ENCODE measurements at places on chromosomes 3 and 15.

GRCh38 chr3:186182850-186183249 is 74.0 kb upstream of the ETV5 start:
- no peak for DNase-seq

DNA sequence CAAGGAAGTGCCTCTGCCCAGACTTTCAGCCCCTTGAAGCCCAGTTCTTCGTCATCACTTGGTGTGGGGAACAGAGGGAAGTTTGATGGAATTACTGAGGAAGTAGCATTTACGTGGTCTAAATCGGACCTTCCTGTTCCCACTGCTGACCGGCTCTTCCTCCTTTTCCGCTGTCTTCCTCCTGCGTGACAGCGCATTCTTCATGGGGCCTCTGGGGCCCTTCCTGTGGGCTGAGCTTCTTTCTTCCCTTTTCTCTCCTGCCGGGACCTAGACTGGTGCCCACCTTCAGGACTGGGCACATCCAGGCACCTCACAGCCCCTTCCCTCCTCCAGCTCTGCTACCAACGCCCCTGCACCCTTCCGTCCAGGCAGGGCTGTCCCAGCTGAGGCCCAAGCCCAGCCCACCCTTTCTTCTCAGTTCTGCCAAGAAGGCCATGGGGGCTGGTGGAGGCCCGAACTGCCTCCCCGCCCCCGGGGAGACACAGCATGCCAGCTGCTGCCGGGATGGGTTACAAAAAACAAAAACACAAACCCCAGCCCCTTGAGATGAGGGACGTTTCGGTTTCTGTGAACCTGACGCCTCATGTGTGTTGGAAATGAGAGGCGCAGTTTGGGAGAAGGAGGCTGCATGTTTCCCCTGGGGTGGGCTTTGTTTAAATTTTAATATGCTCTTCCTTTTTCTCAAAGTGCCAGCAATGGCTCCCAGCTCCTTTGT is 19.1 kb downstream of the ZNF710 start:
- no peak for DNase-seq

DNA sequence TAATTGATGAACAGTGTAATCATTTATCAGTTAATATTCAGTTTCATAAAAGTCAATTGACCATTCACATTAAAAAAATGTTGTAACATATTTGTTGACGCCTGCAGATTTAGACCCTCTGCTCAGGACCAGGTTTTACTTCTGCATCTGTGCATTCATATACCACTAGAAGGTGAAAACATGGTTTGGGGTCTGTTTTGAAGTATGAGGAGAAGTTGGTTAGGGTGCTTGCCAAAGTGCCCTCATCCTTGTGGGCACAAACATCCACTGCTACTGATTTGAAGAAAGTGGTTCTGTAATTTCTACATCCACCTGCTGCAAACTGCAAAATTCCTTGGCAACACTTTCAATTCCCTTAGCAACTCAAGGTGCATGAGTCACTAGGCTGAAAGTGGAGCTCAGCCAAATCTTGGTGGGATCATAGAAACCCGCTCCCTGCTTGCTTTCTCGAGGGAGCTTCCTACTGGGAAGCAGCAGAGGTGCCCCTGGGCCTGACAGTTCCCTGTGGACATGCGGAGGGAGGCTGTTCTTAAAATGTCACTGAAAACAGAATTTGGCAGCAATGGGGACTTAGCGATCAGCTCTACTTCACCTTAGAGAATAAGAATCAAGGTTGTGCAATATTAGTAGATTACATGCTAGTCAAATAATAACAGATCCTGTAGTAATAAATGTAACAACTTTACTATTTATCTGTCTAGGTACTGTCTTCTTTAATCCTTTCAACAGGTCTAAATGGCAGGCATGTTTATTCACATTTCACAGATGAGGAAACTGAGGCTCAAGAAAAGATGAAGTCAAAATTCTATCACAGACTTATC is 301.0 kb upstream of the TBL1XR1 start:
- DNase-seq, result no peak

GRCh38 chr3:129605922-129606635 is 397 bp downstream of the PLXND1 start:
- DNase-seq, result peak; percentile 82

- DNase-seq, result no peak
Observed at GRCh38 chr3:197183582-197183981, 114.8 kb downstream of the DLG1 start.

All from upper lobe of right lung (tissue), 1 donor.